ENCODE measurements at places on chromosomes 16 and 17. TPM values are rescaled to one million over a fixed set of nuclear protein-coding genes. Genes with fewer than 3 reads are reported as not detected.

DNASE1L2 gene
- total RNA-seq, result 0.82 TPM

DNA sequence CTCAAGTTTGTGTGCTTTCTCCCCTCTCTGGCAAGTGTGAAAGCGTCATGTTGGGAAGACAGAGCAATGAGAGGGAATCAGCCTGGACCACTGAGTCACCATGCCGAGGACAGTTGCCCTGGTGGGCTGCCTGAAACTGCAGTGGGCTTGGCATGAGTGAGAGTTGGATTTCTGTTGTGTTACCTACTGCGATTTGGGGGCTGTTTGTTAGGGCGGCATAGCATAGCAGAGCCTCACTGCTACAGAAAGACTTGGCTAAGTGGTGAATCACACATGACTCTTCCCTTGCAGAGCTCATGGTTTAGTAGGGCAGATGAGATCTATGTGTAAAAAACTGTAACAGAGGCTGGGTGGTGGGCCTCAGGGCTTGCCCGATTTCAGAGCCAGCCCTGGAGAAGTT, 324.6 kb downstream of the C16orf95 start:
- H3K27me3 ChIP-seq, result peaks cover 14% of the 10 kb centered on the region
- H3K4me1 ChIP-seq, result peaks cover 47% of the 10 kb centered on the region
- H3K36me3 ChIP-seq, result peaks cover 11% of the 10 kb centered on the region
- no peak for DNase-seq

- H3K4me1 ChIP-seq, result peaks cover 22% of the 10 kb centered on the region
- peak overlapping the region; percentile 65 for H3K27ac ChIP-seq
- H3K4me3 ChIP-seq, result peak overlapping the region; percentile 92
- H3K27me3 ChIP-seq, result peaks cover 10% of the 10 kb centered on the region
- H3K36me3 ChIP-seq, result peaks cover 27% of the 10 kb centered on the region
Observed at GRCh38 chr17:81858170-81858966, 2.0 kb downstream of the P4HB start.

- H3K27ac ChIP-seq, result no peak overlapping the region
- DNase-seq, result no peak
- peaks cover 43% of the 10 kb centered on the region for H3K27me3 ChIP-seq
- H3K4me3 ChIP-seq, result no peak overlapping the region
- no peaks in the 10 kb centered on the region for H3K36me3 ChIP-seq
Observed at GRCh38 chr17:36752096-36752888, 150.9 kb downstream of the MRM1 start.

All from HFFc6 (cell line).